ENCODE measurements at places on chromosomes 1 and 21.

DNA sequence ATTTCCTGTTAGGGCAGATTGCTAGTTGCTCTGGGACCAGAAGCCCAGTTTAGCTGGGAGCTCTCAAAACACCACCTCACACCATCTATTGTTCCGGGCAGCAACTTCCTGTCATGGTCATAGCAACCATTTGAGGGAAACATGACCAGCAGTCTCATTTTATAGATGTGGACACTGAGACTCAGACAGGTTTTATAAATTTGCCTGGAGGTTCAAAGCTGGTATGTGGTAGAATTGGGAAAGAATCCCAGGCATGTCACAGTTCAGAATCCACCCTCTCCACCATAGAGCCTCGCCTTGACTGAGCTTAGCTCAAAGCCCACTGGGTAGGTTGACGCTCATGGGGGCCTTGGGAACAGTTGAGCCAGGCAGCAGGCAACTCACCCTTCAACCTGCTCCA lies 14.0 kb upstream of the TRIM67 start:
- DNase-seq, result no peak

GRCh38 chr1:31412205-31412604 lies 808 bp upstream of the SERINC2 start:
- no peak for DNase-seq

DNA sequence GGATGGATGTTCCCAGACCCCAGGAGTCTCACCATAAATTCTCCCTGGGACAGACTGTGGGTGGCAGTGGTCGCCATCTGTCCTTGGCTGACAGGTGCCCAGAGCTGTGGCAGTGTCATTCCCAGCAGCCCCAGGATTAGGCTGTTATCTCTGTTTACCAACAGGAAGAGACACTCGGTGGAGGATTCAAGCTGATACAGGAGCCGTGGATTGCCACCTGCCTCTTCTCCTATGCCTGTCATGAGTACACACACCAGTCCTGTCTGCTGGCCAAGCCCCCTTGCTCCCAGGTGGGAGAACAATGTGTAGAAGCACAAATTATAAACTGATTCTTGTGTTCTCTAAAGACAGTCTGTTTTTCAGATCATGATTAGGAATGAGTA lies 152.6 kb downstream of the ETS2 start:
- DNase-seq, result no peak

GRCh38 chr1:8368956-8369639 lies 51.2 kb downstream of the SLC45A1 start:
- no peak for DNase-seq

DNA sequence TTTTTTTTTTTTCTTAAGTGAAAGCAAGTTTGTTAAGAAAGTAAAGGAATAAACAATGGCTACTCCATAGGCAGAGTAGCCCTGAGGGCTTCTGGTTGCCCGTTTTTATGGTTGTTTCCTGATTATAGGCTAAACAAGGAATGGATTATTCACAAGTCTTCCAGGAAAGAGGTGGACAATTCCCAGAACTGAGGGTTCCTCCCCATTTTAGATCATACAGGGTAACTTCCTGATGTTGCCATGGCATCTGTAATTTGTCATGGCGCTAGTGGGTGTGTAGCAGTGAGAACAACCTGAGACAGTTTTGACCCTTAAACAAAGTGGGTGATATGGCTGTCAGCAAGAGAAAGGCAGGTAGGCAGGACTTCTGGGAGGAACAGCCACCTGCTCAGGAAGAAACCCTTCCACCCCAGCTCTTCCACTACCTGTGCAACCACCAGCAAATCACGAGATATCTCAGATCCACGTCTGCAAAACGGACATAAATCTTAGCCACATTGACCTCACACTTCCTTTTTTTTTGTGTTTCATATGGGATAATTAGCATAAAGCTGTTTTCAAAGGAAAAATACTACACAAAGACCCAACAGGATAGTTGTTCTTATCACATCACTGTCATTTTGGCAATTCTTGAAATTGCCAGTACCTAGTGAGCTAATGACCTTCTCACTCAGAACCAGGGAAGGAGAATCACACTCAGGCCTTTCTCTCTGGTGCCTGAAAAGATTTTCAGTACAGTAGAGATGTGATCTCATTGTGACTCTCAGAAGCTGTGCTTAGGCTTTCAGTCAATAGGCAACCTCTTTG lies 34.8 kb upstream of the DUSP10 start:
- DNase-seq, result no peak

DNA sequence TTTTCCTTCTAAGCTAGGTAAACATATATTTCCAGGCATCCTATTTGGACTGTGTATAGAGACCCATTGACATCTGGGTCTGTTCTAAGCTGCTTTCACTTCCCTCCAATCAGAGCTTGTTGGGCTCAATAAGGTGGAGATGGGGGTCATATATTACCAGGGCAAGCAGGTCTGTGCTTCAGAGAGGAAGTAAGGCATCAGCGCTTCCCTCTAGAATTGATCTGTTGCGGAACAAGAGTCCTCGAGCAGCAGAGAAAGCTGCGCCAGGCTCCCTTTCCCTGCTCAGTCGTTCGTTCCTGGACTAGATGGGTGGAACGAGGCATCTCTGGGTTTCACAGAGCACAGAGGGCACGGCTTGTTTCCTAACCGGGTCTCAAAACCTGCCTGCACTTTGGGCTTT lies 63.5 kb downstream of the DISC1 start:
- no peak for DNase-seq

GRCh38 chr1:185566995-185567394 lies 167.2 kb upstream of the HMCN1 start:
- DNase-seq, result peak; percentile 51

DNA sequence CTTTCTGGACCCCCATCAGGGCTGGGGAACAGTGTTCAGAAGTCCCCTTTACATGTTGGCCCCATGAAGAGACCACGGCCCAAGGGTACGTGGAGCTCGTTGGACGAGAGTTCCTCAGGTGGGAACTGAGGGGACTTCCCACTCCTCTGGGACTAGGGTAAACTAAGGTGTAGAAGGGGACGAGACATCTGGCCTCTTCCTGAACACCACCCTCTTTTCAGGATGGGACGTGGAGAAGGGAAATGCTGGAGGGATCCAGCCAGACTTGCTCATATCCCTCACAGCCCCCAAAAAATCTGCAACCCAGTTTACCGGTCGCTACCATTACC lies 2.0 kb downstream of the NAXE start:
- DNase-seq, result no peak

DNA sequence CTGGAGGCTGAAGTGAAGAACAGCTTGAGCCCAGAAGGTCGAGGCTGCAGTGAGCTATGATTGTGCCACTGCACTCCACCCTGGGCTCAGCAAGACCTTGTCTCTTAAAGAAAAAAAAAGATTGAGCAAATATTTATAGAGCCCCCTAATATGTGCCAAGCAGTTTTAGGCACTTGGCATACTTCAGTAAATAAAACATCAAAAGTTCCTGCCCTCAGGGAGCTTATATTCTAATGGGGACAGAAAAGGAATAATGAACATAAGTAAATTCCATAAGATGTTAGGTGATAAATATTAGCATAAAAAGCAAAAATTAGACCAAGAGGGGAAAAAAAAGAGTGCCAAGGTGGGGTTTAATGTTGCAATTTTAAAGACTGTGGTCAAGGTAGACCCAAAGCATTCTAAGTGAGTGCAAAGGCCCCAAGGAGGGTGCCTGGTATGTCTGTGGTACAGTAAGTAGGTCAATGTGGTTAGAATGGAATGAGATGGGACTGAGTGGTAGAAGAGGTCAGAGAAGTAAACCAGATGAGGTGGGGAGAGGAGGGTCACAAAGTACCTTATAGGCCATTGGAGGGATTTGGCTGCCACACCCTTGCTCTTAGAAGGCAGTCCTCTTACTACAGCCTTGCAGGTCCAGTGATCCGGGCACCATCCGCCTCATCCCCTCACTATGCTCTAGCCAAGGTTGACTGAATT lies 2.2 kb upstream of the TOE1 start:
- DNase-seq, result no peak

DNA sequence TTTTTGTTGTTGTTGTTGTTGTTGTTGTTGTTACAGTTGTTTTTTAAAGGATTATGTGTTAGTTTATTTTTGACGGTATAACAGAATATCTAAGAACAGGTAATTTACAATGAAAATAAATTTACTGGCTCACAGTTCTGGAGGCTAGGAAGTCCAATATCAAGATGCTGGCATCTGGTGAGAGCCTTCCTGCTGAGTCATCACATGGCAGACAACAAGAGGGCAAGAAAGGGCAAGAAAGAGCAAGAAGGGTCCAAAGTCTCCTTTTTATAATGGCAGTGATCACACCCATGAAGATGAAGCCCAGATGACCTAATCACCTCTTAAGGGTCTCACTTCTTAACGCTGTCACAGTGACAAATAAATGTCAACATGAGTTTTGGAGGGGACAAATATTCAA lies 142.1 kb downstream of the NEGR1 start:
- DNase-seq, result no peak

- DNase-seq, result no peak
Observed at GRCh38 chr21:35095859-35096291, 46.8 kb upstream of the RUNX1 start.

GRCh38 chr1:168386949-168387586 lies 106.4 kb downstream of the TBX19 start:
- no peak for DNase-seq

- no peak for DNase-seq
Observed at GRCh38 chr1:171799166-171799565, 17.7 kb downstream of the METTL13 start.

DNA sequence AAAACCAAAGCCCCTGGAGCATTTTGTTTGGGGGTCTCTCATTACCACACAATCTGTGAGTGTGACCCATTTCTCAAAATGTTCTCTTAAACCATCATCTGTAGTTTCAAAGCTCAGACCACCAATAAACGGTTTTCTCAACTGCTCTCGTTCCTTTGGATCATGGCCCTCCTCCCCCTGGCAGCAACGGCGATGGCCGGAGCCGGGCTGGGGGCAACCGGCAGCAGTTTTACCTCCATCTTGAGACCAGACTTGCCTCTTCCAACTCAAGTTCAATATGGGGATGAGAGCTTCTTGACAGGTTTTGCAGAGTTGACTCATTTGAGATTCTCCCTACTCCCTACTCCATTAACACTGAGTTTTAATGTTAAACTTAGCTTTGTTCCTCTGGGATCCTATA lies 29.7 kb downstream of the LRRC42 start:
- DNase-seq, result no peak

- peak; percentile 40 for DNase-seq
Observed at GRCh38 chr1:222084996-222085395, 343.1 kb upstream of the DUSP10 start.

DNA sequence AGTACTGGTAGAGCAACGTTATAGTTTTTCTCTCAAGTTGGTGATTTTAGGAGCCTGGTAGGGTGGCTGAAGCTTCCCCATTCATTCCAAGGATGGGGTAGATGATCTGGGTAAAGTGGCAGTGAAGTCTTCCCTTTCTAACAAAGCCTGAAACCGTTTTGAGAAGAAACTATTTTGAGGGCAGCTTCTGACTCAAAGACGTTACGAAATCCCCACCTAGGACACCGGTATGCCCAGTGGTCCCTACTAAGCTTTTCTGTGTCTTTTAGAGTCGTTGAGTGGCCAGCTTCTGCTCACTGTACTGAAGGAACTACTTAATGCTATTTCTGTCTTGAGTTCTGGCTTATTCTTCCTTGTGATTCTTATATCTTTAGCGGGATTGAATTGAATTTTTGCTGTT lies 1.4 kb downstream of the WDTC1 start:
- DNase-seq, result no peak

GRCh38 chr1:86773341-86774288 lies 69.2 kb downstream of the SH3GLB1 start:
- no peak for DNase-seq

DNA sequence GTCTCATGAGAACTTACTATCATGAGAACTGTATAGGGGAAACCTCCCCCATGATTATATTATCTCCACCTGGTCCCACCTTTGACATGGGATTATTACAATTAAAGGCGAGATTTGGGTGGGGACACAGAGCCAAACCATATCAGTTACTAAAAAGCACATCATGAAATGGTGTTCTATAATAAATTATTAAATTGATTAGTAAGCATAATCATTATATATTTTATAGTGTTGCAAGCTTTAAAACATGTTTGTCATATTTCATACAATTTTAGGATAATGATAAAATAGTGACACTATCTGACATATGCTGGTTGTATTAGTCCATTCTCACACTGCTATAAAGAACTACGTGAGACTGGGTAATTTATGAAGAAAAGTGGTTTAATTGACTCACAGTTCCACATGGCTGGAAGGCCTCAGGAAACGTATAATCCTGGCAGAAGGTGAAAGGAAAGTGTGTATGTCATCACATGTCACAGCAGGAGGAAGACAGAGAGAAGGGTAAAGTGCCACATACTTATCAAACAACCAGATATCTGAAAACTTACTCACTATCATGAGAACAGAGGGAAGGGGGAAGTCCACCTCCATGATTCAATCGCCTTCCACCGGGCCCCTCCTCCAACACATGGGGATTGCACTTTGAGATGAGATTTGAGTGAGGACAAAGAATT lies 539.2 kb upstream of the OLFM3 start:
- DNase-seq, result no peak

DNA sequence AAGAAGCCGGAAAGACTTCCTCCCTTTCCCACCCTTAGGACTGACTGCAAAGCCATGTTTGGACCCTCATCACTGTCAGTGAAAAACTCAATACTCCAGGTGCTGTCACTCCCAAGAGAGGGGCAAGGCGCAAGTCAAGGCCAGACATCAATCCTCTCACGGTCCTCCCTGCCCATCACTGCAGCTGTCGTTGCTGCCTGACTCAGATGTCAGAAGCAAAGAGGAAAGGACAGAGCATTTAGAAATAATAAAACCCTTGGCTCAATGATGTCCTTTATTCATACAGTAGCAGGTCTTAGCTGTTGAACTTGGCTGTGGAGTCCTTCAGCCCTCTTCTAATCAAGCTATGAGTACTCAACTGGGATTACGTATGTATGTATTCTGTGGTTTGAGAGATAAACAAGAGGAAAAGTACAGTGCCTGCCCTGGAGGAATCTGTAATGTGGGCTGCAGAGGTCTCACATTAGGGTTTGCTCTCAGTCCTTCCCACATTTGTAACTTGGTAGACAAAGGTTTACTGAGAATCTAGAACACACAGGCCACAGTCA lies 13.5 kb downstream of the SUSD4 start:
- no peak for DNase-seq
